ENCODE measurements at places on chromosomes 2 and 18.

DNA sequence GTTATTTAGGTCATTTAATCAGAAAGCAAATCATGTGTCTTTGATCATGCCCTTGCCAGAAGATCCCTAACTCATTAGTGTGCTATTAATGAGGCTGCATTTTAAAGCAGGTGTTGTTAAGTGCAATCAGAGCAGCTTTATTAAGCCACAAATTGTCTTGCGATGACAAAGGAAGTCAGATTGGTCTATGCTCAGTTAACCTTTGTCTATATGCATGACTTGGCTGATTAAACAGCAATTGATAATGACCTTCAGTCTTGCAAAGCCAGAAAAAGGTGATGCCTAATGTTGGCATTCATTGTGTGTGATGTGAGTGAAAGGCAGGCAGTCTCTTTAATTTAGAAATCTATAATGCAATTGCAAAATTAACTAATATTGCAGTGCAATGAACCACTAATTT, 166.9 kb downstream of the RND3 start:
- DNase-seq, result no peak

DNA sequence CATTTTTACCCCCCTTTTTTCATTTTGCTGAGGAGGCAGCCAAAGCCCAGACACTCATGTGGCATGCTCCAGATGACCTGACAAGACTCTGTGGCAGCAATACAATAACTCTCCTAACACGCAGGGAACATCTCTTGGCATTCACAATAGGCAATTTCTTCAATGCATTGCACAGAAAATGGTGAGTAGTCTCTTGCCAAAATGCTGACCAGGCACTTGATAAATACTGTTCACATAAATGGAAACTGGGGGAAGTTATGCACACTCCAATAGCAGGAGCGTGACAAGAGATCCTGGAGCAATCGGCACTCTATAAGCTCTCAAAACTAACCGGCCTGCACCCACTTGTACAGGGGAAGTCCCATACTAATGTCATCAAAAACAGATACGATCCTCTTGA, 66.3 kb downstream of the NBAS start:
- no peak for DNase-seq

GRCh38 chr18:36325846-36326245, 28.3 kb downstream of the FHOD3 start:
- no peak for DNase-seq

- no peak for DNase-seq
These were observed 356.9 kb downstream of the ZNF521 start for GRCh38 chr18:24995056-24995455.

- no peak for DNase-seq
These were observed 46.5 kb upstream of the SESTD1 start for GRCh38 chr2:179311101-179311500.

GRCh38 chr2:210443527-210443926, 33.0 kb downstream of the LANCL1 start:
- no peak for DNase-seq

DNA sequence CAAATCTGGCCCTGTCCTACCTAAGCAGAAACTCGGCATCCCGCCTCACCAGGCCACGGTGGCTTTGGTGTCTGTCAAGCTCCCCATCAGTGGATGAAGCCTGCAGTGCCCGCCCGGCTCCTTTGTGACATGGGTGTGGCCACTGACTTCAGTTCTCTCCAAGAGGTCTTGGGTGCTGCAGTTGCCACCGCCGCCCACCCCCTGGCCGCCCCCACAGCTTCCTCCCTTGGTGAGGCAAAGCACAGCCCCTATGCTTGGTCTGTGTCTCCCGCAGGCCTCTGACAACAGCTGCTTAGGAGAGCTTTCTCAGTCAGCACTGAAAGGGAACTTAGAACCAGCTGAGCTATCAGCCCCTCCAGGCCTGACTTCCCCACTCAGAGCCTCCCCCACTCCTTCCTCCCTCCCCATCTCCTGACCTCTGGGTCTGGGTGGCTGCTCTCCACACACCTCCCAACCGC, 22.9 kb upstream of the GPR55 start:
- DNase-seq, result no peak

DNA sequence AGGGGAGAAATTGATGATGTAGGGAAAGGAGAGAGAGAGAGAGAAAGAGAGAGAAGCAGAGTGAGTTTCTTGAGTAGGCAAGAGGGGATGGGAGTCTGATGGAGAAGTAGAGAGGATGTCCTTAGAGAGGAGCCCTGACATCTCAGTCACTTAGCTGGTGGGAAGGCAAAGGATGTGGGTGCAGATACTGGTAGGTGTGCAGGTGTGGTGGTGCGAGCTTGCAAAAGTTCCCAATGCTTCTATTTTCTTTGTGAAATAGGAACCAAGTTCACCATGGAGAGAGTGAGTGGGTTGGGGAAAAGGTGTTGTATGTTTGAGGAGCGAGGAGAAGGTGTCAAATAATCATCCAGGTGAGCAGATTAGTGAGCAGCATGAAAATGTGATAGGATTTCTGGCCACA, 26.5 kb upstream of the POLE4 start:
- no peak for DNase-seq

DNA sequence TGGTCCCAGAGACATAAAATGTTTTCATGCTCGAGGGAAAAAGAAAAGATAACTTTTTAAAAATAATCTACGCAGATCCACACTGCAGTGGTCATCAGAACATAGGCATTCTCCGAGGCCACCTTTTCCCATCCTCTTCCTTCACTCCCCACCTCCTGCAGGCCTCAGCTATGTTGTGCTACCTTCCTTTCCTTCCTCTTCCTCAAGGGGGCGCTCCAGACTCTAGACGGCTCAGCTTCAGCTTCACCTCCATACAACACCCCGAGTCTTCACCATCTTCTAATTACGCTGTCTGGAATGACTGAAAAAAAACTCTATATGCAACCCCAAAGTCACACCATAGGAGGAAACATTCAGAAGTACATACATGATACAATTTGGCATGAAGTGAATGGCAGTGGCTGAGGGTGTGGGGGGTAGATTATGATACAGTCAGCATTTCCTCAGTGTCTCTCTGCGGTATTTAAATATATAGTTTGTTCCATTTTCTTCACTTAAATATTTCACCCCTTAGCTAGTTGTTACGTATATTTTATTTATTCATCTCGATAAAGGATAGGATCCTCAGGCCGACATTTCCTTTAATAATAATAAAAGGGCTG, 583.6 kb downstream of the IRS1 start:
- DNase-seq, result no peak

- no peak for DNase-seq
These were observed 17.7 kb downstream of the INO80C start for GRCh38 chr18:35479911-35480586.

DNA sequence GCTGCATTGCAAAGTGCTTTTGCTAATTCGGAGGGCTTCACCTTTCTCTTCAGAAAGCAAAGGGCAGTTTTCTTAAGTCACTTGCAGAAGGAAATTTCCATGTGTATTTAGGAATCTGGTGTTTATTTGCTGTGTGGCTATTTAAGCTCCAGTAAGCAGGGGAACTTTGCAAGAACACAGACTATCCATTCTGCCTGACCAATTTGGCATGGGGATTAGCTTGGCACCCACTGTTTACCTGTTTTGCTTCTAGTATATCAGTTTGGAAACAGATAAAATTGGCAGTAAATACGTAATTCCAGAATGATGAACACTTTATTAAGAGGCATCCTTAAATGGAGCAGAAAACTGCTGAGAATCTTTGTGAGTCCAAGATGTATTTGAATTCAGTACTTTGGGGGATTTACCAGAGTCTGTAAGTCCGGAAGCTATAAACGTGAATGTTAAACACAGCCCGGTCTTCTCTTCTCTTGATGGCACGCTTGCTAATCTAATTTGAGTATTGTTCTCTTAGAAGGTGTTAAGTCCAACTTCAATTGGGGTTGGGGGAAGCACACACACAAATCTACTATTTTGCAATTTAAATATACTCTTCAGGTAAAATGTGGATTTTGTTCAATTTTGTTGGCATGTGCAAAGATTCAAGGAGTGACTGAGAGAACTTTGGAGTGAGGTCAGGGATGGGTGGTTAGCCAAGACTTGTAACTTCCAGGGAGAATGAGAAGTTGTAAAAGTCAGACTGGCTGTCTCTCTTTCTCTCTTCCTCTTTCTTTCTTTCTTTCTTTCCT, 650 bp downstream of the ACKR3 start:
- DNase-seq, result no peak

GRCh38 chr18:40079786-40080185, 1875.2 kb upstream of the PIK3C3 start:
- DNase-seq, result no peak

DNA sequence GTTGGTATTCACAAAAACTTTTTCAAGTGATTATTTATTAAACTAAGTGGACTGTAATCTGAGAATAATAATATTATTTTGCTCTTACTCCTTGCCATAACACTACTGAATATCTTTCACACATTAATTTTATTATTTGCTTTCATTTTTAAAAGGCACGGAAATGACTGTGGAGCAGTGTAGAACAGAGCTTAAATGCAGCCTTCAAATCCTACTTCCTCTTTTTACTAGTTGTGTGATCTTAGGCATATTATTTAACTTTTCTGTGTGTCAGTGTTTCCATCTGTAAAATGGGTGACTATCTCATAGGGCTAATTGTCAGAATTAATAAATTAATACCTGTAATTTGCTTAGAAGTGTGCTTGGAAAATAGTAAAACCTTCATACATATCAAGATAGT, 55.5 kb upstream of the SLC8A1 start:
- DNase-seq, result no peak

DNA sequence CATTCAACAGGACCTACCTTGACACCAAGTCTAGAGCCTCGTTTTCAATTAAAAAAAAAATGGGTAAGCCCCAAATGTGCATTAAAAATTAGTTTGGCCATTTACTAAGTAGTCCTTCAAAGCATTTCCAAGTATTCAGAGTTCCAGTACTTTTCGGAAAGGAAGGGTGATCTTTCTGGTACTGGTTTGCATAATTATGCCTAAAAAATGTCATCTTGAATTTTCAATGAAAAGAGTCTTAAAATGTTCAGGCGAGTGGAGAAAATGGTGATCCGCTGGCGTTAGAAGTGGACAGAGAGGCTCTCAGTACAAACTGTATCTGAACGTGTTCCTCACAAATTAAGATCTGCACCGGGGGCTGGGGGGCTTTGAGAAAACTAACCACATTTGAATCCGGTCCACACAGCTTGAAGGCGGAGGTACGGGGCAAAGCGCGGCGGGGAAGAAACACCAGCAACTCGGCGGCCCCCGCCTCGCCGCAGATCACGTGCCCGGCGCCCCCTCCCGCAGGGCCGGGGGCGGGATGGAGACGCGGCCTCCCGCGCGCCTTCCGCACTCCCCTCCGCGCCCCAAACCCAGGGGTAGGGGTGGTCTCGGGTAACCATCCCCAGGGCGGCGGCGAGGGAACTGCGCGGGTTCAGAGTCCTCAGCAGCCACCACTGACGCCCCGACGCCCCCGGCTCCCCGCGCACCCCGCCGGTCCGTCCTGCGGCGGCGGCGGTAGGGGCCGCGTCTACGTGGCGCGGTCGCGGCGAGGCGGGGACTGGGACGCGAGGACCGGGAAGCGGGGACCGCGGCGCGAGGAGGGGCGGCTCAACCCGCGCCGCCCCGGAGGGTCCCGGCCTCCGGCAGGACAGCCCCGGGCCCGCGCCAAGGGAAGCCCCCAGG, 564 bp downstream of the LPIN2 start:
- DNase-seq, result no peak

DNA sequence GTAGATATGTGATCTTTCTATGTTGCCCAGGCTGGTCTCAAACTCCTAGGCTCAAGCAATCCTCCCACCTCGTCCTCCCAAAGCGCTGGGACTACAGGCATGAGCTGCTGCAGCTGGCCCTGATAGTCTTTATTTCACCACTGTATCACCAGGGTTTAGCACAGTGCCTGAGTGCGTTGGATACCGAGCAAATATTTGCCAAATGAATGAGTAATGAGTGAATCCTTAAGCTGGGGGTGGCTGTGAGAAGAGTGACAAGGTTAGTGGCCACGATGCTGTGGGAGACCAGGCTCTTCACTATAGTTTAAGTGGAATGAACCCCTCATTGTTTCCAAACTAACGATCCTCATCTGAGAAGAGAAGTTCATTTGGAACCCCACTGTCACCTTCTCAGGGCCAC, 60.8 kb upstream of the FAM136A start:
- DNase-seq, result no peak

DNA sequence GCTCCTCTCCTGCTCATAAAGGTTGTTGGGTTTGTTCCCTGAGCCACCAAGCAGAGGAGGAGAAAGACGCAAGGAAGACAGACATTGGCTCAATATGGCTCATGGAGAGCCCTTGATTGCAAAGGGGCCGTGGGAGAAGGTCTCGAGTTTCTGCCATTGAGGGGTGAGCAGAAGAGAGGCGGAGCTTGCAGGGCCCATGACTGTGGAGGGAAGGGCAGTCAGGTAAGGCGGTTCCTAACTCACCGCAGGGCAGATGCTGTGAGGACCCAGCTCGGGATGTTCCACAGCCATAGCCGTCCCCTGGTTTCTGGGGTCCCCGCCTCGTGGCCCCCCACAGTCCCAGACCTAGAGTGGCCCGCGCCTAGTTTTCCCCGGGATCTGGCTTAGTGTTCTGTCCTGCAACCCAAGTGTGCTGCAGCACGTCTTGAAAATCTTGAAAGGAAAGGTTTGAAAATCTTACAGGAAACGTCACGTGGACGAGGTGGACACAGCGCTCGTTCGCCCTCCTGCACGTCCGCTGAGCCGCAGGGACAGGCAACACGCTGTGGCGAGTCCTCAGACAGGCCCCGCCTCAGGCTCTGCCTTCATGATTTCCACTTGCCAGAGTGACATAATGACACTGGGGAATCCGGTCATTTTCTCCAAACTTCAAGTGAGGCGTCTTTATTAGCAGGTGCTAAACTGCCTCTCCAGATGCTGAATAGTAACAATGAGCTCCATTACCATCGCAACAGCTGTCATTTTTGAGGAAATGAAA, 105.5 kb upstream of the HDAC4 start:
- no peak for DNase-seq

DNA sequence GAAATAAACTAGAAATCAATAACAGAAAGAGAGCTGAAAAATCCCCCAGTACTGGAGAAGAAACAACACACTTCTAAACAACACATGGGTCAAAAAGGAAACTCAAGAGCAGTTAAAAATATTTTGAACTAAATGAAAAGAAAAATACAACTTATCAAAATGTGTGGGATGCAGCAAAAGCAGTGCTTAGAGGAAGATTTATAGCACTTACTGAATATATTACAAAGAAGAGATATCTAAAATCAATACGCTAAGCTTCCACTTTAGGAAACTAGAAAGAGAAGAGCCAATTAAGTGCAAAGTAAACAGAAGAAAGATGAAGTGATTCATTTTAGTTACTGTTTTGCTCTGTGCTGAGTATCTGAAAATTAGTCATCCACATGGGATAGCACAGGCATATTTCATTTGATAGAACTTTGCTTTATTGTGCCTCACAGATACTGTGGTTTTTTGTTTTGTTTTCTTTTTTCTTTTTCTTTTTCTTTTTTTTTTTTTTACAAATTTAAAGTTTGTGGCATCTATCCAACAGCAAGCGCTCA, 17.0 kb downstream of the TGFA start:
- no peak for DNase-seq

- no peak for DNase-seq
These were observed 16.1 kb upstream of the ANKRD53 start for GRCh38 chr2:70962211-70962884.

GRCh38 chr2:98607741-98608115, 584 bp downstream of the COA5 start:
- no peak for DNase-seq
